Stimulated activated CD4-positive, alpha-beta T cell treated with anti-CD3 and anti-CD28 coated beads, Interleukin-12 subunit alpha, Interleukin-12 subunit beta, amount 100 ng/mL, for 4 hours (primary cell): ENCODE measurements at places on chromosomes 6 and 20.

DNA sequence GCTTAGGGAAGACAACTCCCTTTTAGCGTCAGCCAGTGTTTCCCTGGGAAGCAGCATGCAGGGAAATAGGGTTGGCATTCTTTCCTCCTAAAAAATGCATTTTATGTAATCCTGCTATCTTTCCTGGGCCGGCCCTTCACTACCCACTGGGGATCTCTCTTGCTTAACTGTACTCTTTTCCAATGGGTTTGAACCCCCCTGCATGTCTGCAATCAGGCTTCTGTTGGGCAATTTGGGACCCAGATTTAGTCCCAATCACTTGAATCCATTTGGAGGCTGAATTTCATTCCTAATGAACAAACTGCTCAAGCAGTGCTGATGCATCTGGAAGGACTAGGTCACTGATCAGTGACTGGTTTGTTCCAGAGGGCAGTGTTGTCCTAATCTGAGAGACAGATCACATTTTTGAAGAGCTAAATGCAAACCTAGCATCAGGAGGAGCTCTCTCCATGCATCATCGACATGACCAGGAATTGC lies 152.0 kb downstream of the TSHZ2 start:
- DNase-seq = no peak

DNA sequence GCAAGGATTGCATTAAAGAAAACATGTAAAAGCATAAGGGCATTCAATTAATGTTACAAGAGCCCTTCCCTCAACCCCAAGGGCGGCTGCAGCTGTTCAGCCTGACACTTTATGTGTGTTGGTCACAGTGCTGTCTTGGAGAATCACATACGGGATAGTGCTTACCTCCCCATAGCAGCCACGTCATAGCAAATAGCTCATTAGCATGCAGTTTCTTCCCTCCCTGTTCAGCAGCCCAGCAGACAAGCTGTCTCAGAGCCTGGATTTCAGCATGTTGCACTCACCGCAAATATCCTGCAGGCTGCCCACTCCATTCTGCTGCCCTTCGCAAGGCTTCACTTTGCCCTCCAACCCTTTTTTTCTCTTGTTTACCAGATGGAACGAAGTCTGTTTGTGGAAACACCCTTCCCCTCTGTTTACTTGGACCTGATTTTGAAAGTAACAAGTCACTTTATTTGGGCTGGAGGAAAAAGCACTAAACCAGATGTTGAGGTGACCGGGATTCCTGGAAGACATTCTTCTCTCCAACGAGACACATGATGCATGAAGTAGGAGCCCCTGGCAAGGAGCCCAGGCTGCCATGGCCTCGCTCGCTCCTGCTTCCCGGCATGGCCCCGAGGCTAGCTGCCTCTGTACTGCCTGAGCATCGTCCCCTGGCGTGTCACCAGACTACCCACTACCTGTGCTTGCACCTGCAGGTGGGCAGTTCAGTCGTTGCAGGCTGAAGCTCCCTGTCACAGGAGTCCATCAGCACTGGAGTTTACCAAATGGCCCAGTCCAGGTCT lies 151.6 kb upstream of the GMDS start:
- DNase-seq = no peak

GRCh38 chr6:167303675-167304625 lies 12.8 kb downstream of the UNC93A start:
- no peak for DNase-seq

DNA sequence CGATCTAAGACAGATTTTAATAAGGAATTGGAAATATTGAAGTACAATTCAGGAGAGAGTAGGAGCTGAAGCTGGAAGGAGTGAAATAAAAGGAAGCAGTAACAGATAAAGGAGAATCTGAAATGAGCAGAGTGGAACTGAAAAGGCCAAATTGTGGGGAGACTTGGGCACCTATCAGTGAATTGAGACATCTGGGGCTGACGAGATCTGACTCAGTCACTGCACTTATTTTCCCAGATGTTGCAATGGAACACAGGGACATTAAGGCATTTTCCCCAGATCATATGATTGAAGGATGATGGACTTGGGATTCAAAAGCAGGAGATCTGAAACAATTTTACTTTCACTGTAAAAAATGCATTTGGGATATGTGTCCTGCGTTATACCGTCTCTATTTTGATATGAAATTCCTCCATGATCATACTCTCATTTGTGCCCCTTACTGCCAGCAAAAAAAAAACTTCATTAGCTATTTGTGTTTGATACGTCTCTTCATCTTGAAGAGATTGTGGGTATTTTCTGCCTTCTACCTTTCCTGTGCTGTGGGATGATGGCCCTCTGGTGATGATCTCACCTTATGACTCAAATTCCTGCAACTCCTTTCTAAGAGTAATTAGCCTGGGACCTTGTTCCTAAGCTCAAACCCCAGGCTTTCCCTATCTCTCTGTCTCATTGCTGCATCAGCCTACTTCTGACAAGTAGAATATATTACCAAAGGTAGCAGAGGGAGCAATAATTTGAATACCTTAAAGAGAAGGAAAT lies 278.5 kb upstream of the MAN1A1 start:
- DNase-seq = no peak

DNA sequence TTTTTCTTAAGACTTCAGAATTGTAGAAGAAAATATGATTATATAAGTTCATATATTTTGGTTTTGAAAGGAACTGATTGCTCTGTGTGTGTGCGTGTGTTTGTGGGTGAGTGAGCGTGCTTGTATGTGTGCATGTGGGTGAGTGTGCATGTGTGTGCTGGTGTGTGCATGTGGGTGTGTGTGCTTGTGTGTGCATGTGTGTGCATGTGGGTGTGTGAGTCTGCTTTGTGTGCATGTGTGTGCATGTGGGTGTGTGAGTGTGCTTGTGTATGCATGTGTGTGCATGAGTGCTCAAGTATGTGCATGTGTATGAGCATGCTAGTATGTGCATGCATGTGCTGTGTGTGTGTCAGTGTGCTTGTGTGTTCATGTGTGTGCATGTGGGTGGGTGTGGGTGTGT lies 238.5 kb downstream of the CDC5L start:
- no peak for DNase-seq

DNA sequence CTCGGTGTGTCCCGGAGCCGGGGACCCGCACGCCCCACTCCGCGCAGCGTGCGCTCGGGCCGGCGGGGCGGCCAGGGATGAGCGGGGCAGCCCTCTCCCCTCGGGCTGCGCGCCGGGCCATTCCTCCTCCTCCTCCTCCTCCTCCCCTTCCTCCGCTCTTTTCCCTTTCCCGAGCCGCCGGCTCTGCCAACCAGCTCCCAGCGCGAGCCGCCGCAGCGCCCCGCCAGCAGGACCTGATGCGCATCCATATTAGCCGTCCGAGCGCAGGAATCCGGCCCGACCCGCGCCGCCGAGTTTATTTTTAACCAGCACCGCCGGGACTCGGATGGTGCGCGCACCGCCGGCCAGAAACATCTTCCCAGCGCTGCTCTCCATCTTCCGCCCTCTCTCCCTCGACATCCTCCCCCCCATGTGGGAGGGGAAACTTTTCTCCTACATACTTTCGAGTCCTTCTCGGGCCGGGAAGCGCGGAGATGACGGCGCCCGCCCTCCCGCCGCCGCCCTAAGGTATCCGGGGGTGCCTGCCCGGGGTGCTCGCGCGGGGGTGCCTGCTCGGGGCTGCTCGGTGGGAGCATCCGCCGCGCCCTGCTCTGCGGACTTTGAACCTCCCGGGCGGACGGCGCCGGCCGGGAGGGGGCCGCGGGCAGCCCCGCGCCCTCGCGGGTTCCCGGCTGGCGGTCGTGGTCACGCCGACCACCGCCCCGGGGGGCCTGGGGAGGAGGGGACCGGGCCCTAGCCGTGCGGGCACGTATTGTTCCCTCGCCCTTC lies 619 bp downstream of the RREB1 start:
- peak; percentile 45 for DNase-seq

GRCh38 chr6:169626649-169627048 lies 75.2 kb downstream of the WDR27 start:
- DNase-seq = no peak

- no peak for DNase-seq
Observed at GRCh38 chr6:36766399-36766945, 68.8 kb downstream of the RAB44 start.

- DNase-seq = peak; percentile 81
Observed at GRCh38 chr6:112087136-112087911, at the start of the genes FAM229B and TUBE1. TSS of gene FAM229B (plus strand) at chr6:112087591. CDS start at chr6:112099284, 11,693 bp downstream. TSS of gene TUBE1 (minus strand) at chr6:112087482. CDS start at chr6:112087434, 48 bp downstream.

DNA sequence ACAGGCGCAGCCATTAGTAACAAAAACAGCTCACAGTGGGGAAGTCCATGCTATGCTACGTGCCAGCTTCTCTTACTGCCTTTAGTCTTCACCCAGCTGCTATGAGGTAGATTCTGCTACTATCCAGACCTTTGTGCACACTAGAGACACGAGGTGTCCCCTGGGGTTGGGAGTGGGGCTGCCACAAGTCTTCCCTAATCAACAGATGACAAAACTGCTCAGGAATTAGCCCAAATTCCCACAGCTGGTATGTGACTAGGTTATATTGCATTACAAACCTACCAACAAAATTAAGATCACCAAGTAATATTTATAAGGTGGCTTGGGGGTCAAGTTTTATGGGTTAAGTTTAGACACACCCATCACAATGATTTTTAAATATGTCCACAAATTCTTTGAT lies 63.3 kb downstream of the PSMB1 start:
- no peak for DNase-seq
